ENCODE measurements at places on chromosomes 11 and 22.

- no peak overlapping the region for H3K4me3 ChIP-seq
- no peak for DNase-seq
- H3K27me3 ChIP-seq = peaks cover 4% of the 10 kb centered on the region
- H3K36me3 ChIP-seq = no peaks in the 10 kb centered on the region
- no peak overlapping the region for H3K27ac ChIP-seq
- peaks cover 2% of the 10 kb centered on the region for H3K4me1 ChIP-seq
These were observed 277.4 kb downstream of the FAM76B start for GRCh38 chr11:95512177-95512576.

GRCh38 chr22:48659404-48659996 is 1168.2 kb downstream of the BRD1 start:
- H3K4me1 ChIP-seq = no peaks in the 10 kb centered on the region
- no peaks in the 10 kb centered on the region for H3K27me3 ChIP-seq
- no peak for DNase-seq
- H3K4me3 ChIP-seq = no peak overlapping the region
- no peak overlapping the region for H3K27ac ChIP-seq
- H3K36me3 ChIP-seq = peaks cover 2% of the 10 kb centered on the region

DNA sequence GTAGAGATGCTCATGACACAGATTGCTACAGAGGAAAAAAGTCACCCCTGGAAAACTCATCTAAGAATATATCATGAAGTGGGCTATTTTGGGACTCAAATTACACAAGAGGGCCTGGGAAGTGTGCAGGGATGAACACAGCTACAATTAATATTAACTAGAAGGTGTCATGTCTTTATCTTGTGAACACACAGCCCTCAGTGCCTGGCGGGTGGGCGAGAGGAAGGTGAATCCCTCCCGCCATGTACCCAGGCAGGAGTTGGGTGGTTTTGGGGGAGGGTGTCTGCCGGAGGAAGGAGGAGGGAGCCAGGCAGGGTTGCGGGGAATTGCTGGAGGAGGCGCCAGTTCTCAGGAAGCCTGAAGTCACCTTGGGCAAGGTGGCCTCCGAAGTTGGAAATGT is 5.1 kb upstream of the FAM83F start:
- H3K36me3 ChIP-seq = peaks cover 2% of the 10 kb centered on the region
- H3K4me1 ChIP-seq = peaks cover 13% of the 10 kb centered on the region
- H3K27ac ChIP-seq = no peak overlapping the region
- no peak for DNase-seq

DNA sequence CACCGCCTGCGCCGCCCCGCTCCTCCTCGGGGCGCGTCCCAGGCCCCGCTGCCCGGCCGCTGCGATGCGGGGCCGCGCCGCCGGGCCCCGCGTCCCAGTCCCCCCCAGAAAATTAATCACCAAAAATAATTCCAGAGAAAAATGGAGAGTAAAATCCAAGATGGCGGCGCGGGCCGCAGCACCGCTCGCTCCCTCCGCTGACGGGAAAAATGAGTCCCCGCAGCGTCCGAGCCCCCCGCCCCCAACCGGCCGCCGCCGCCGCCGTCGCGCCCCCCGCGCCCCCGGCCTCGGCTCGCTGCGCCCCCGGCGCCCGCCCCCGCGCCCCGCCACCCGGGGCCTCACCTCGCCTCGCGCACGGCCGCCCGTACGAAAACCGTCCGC is at the start of gene KMT5B:
KMT5B (minus strand) TSS at position 162 of the 381 bp plus-strand sequence. CDS start 23,220 bp downstream, outside the sequence.
- peak within 1 kb of the TSS; percentile 91 for H3K4me3 ChIP-seq
- H3K27me3 ChIP-seq = peaks cover 10% of the 10 kb centered on the region
- peaks cover 35% of the 10 kb centered on the region for H3K4me1 ChIP-seq
- no peak for DNase-seq
- peaks cover 7% of the 10 kb centered on the region for H3K36me3 ChIP-seq
- peak within 1 kb of the TSS; percentile 97 for H3K27ac ChIP-seq

DNA sequence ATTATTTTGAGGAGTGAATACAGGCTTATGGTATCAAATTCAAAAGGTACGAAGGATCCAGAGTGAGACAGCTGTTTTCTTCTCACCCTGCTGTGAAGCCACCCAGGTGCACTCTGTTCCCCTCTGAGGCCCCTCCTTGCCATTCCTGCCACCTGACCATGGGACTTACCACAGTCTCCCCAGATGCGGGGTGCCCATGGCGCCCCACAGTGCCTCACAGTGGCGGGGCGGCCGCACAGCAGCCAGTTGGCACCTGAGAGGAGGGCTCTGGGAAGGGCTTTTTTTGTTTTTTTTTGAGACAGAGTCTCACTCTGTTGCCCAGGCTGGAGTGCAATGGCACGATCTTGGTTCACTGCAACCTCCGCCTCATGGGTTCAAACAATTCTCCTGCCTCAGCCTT is 151.7 kb downstream of the CEP164 start:
- H3K36me3 ChIP-seq = no peaks in the 10 kb centered on the region
- no peak overlapping the region for H3K27ac ChIP-seq
- peaks cover 8% of the 10 kb centered on the region for H3K27me3 ChIP-seq
- no peak overlapping the region for H3K4me3 ChIP-seq

GRCh38 chr22:47380692-47381091 is 618.2 kb downstream of the TBC1D22A start:
- H3K27ac ChIP-seq = no peak overlapping the region
- H3K36me3 ChIP-seq = peaks cover 4% of the 10 kb centered on the region
- no peaks in the 10 kb centered on the region for H3K4me1 ChIP-seq
- H3K4me3 ChIP-seq = no peak overlapping the region
- no peak for DNase-seq

GRCh38 chr22:28394513-28395110 is 285.0 kb downstream of the TTC28 start:
- H3K4me1 ChIP-seq = no peaks in the 10 kb centered on the region
- H3K36me3 ChIP-seq = peaks cover 4% of the 10 kb centered on the region
- H3K27me3 ChIP-seq = peaks cover 4% of the 10 kb centered on the region
- H3K27ac ChIP-seq = no peak overlapping the region

DNA sequence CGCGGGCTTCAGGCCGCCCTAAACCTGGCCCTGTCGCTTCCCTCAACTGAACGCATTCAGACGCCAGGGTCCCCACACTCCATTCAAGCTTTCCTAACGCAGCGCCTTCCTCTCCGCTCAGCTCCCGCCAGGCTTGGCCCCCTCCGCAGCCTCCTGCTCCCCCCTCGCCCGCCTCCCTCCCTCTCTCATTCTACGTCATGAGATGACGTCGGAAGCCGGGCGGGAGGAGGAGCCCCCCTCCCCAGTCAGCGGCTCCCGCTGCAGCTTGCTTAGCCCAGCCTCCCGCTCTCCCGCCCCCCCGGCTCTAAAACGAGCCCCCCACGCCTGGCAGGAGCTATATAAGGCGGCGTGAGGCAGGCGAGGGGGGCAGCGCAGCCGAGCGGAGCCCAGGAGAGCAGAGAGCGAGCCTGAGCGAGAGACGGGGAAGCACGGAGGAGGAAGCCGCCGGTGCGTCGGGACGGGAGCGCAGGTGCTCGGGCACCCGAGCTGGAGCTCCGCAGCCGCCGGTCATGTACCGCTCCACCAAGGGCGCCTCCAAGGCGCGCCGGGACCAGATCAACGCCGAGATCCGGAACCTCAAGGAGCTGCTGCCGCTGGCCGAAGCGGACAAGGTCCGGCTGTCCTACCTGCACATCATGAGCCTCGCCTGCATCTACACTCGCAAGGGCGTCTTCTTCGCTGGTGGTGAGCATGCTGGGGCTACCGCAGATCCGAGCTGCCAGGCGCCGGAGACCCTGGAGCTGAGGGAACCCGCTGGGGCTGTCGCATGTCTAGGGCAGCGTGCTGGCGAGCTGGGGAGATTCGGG is at the start of gene NPAS4:
NPAS4 (plus strand) TSS at position 365 of the 806 bp plus-strand sequence; CDS start at position 510, 145 bp downstream.
- H3K36me3 ChIP-seq = no peaks in the 10 kb centered on the region
- H3K27ac ChIP-seq = peak within 1 kb of the TSS; percentile 67
- no peak for DNase-seq
- no peak within 1 kb of the TSS for H3K4me3 ChIP-seq
- H3K4me1 ChIP-seq = peaks cover 23% of the 10 kb centered on the region
- peaks cover 38% of the 10 kb centered on the region for H3K27me3 ChIP-seq

DNA sequence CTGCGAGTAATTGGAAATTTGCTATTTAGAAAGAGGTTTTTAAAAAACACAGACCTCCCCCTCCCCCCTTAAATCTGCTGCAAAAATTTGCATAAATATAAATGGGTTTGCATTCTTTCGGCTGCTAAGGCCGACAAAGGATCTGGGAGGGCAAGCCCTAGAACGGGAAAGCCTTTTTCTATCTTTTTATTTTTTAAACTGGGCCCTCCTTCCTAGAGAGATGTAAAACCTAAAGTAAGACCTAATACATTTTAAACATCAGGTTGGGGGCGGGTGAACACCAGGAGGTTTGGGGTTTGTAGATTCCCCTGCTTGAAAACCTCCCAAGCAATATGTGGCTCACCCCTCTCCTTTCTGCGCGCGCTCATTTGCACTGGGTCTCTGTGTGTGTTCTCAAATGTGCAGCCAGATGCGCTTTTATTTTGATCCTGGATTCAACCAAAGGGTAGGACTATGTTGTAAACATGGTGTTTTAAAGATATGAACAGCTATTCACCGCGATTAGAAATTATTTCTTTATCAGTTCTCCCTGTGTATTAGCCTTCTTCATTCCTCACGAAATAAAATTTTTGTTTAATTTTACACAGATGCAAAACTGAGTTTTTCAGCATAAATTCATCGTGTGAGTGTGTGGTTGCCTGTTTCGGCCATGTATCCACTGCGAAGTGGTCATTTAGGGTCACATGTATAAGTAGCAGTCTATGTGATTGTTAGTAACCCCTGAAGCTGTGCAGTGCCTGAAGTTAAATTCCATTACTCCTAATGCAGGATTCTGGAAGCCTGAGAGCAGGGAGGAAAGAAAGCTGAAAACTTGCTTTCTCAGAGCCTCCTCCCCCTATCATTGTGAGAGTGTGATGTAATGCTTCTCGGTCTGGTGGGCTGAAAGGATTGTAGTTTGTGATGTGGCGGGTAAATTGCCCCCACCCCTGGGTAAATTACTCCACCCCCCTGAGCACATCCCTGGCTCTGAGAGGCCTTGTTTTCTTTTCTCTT is 988 bp downstream of the TNRC6B start:
- peak overlapping the region; percentile 75 for H3K4me3 ChIP-seq
- H3K36me3 ChIP-seq = no peaks in the 10 kb centered on the region
- H3K27me3 ChIP-seq = no peaks in the 10 kb centered on the region
- peaks cover 41% of the 10 kb centered on the region for H3K4me1 ChIP-seq
- H3K27ac ChIP-seq = peak overlapping the region; percentile 44

GRCh38 chr11:69879729-69880005 is 60.5 kb upstream of the FGF3 start:
- H3K36me3 ChIP-seq = no peaks in the 10 kb centered on the region
- peaks cover 22% of the 10 kb centered on the region for H3K27me3 ChIP-seq
- no peak for DNase-seq
- H3K4me1 ChIP-seq = no peaks in the 10 kb centered on the region
- no peak overlapping the region for H3K27ac ChIP-seq

GRCh38 chr11:134070342-134070845 is 1.5 kb downstream of the JAM3 start:
- peaks cover 6% of the 10 kb centered on the region for H3K27me3 ChIP-seq
- H3K4me3 ChIP-seq = no peak overlapping the region
- peaks cover 19% of the 10 kb centered on the region for H3K4me1 ChIP-seq
- peaks cover 2% of the 10 kb centered on the region for H3K36me3 ChIP-seq

GRCh38 chr11:26335903-26336302 is 4.0 kb downstream of the ANO3 start:
- no peaks in the 10 kb centered on the region for H3K36me3 ChIP-seq
- H3K27ac ChIP-seq = no peak overlapping the region
- no peak overlapping the region for H3K4me3 ChIP-seq
- H3K4me1 ChIP-seq = peaks cover 6% of the 10 kb centered on the region
- peaks cover 25% of the 10 kb centered on the region for H3K27me3 ChIP-seq

DNA sequence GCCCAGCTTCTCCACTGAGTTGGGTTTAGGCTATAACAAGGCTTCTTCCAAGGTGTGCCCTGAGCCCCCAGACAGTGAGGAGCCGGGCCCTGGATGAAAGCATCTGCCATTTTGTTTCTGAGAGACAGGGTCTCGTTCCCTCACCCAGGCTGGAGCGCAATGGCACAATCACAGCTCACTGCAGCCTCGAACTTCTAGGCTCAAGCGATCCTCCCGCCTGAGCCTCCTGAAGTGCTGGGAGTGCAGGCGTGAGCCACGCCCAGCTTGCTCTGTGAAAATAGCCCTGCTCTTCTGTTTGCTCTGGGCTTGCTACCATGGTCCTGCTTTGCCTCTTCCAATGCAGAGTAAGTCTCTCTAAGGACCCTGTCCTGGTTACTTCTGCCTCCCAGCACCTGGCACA is 6.7 kb downstream of the DENND6B start:
- H3K36me3 ChIP-seq = no peaks in the 10 kb centered on the region
- H3K27ac ChIP-seq = no peak overlapping the region
- H3K4me3 ChIP-seq = no peak overlapping the region
- peaks cover 6% of the 10 kb centered on the region for H3K4me1 ChIP-seq

- DNase-seq = no peak
- H3K27me3 ChIP-seq = no peaks in the 10 kb centered on the region
- peaks cover 23% of the 10 kb centered on the region for H3K4me1 ChIP-seq
- peaks cover 55% of the 10 kb centered on the region for H3K36me3 ChIP-seq
These were observed 20.8 kb downstream of the BID start for GRCh38 chr22:17753401-17753989.

DNA sequence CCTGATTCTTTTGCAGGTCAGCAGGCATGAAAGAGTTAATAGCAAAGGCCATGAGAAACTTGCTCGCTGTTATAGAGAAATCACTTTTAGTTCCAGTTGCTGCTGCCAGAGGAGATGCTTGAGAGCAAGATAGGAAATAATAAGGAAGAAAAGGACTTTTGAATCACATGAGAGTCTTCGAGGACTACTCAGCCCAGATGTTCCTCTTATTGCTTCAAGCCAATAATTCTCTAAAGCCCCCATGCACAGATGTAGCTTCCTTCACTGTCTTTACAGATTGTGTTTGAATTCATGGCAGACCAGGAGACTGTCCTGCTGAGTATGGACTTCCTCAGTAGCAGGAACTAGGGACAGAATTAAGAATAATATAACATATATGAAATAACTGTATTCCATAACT is 50.1 kb upstream of the OLFML1 start:
- no peaks in the 10 kb centered on the region for H3K27me3 ChIP-seq
- H3K4me1 ChIP-seq = peaks cover 14% of the 10 kb centered on the region
- no peak overlapping the region for H3K27ac ChIP-seq

GRCh38 chr22:40534379-40535188 is 101.9 kb downstream of the MRTFA start:
- no peaks in the 10 kb centered on the region for H3K36me3 ChIP-seq
- H3K27me3 ChIP-seq = no peaks in the 10 kb centered on the region
- DNase-seq = peak; percentile 13
- no peak overlapping the region for H3K4me3 ChIP-seq
- H3K27ac ChIP-seq = peak overlapping the region; percentile 69
